Erythroblast (primary cell): ENCODE measurements at places on chromosomes 3 and 15.

DNA sequence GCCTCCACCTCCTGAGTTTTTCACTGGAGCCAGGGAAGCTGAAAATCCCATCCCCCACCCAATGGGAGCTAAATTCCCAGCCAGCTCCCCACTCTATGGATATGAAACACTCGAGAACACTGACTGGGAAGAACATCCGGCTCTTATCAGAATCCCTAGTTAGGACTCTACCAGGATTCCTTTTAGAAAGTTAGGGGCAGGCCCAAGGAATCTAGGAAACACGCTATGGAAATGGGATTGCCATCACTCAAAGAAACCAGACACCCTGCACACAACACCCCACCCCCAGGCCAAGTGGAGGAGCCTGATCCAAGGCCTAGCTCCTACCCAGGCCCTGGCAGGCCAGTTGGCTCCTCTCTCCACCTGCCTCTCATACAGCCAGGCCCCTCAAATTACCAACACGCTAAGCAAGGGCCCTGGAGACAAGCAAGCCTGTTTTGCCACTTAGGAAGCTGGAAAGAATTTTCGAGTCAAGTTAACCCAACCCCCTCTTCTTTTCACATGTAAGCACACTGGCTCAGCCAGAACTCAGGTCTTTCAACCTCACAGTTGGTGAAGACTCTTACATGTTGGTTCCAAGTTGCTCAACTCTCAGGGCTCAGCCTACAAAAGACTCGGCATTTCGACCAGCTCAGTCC, 75.5 kb downstream of the RBPMS2 start:
- DNase-seq, result no peak

GRCh38 chr3:179321668-179322285, 1.1 kb upstream of the ZNF639 start:
- peak; percentile 51 for DNase-seq

GRCh38 chr15:98923171-98923570, 84.4 kb downstream of the PGPEP1L start:
- no peak for DNase-seq

GRCh38 chr15:37246856-37247255, 146.5 kb upstream of the MEIS2 start:
- no peak for DNase-seq

GRCh38 chr3:130514681-130515080, 2.3 kb upstream of the COL6A6 start:
- no peak for DNase-seq

- no peak for DNase-seq
Measured at GRCh38 chr15:31013863-31014607, 22.6 kb upstream of the MTMR10 start.
